ENCODE measurements at places on chromosomes 13 and 19.

DNA sequence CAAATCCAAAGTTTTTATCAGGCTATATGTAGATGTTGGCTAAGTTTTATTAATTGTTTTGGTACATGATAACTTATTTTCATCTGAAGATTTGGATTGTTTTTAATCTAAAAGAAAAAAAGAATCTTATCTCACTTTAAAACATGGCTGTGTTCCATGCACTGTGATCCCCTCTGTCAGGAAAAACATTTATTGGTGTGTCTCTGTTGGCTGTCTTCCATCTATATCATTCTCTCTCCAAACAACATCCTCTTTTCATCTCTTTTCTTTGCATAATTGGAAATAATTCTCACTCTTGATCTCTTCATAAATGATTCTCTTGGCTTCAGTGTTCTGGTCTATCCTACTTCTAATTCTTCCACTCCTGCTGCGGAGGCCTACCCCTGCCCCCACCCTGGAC, 4.2 kb downstream of the NALCN start:
- DNase-seq = no peak

DNA sequence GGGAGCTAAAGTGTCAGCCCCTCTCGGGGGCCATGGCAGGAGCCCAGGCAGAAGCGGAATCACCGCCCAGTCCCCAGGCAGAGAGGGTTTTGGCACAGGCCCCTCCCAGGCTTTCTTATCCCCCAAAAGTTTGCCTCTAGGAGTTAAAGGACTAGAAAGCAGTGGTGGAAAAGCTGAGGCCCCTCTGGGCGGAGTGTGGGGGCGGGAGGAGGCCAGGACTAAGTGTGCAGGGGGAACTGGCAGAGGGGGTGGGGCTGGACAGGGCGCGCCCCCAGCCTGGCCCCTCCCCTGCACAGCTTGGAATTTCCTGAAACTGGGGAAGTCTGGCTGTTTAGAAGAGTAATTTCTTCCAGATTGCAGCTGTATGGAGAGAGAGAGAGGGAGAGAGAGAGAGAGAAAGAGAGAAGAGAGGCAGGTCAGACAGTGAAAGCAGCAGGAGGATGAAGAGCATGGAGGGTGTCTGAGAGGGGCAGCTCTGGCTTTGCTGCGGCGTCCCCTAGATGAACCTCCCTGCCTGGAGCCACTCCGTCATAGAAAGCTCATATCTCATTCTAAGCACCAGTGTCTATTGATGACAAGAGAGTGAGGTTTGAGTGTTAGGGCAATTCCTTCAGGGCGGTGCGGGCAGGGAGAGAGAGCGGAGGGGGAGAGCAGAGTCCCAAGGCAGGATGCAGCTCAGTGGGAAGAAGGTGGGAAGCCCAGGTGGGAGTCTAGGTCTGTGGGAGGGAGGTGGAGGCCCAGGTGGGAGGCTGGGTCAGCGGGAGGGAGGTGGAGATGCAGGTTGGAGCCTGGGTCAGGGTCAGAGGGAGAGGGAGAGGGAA, at the start of gene CDC42EP5:
CDC42EP5 (minus strand) TSS at position 226 of the 821 bp plus-strand sequence. CDS start 7,749 bp downstream, outside the sequence.
- DNase-seq = no peak

- no peak for DNase-seq
Measured at GRCh38 chr13:101917833-101918661, 465.6 kb downstream of the ITGBL1 start.

DNA sequence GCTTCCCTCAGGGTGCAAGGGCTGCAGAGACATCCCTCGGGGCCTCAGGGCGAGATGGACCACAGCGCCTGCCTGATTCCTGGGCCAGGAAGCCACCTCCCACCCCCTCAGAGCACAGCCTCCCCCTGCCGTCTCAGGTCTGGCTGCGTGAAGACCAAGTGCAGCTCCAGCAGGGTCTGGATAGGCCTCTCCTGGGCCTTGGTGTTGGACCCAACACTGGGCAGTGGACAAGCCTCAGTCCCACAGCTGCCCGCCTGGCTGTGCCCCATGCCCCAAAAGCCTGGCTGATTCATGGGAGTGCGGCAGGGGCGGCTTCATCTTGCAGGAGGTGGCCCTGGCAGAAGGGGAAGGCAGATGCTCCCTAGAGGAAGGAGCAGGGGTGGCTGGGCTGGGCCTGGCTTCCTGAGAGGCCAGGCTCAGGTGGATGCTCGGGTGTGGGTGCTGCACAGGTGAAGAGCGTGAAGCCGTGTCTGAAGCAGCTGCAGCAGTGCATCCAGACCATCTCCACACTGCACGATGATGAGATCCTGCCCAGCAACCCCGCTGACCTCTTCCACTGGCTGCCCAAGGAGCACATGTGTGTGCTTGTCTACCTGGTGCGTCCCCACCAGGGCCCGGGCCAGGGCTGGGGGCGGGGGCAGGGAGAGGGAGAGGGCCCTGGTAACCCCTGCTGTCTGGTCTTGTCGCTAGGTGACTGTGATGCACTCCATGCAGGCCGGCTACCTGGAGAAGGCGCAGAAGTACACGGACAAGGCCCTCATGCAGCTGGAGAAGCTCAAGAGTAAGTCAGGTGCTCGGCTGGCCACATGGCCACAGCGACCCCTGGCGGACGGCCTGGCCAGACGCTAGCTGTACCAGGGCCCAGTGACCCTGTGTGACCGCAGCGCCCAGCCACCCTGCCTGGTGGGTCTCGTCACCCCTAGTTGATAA, 21.7 kb downstream of the MAU2 start:
- peak; percentile 84 for DNase-seq

- DNase-seq = no peak
Measured at GRCh38 chr19:40414542-40415535, 1.7 kb upstream of the PRX start.
